ENCODE measurements at places on chromosomes 4 and X.

DNA sequence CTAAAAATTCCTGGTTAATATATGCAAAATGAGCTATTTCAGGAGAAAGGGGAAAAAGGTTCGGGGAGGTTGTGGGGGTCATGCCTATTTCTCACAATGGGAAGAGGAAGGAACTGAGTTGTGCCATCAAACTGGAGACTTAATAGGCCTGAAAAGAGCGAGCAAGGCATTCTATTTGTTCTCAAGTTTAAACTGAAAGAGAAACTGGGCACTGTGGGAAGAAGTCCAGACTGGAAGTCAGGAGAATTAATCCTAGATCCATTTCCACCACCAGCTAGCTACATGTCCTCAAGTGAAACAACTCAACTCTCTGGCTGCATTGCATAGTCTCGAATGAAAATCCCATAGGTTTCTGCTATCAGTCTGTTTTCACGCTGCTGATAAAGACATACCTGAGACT is 50.6 kb downstream of the PPARGC1A start:
- no peak for DNase-seq

GRCh38 chrX:150772150-150772970 is 79.2 kb downstream of the MTMR1 start:
- DNase-seq = peak; percentile 60

DNA sequence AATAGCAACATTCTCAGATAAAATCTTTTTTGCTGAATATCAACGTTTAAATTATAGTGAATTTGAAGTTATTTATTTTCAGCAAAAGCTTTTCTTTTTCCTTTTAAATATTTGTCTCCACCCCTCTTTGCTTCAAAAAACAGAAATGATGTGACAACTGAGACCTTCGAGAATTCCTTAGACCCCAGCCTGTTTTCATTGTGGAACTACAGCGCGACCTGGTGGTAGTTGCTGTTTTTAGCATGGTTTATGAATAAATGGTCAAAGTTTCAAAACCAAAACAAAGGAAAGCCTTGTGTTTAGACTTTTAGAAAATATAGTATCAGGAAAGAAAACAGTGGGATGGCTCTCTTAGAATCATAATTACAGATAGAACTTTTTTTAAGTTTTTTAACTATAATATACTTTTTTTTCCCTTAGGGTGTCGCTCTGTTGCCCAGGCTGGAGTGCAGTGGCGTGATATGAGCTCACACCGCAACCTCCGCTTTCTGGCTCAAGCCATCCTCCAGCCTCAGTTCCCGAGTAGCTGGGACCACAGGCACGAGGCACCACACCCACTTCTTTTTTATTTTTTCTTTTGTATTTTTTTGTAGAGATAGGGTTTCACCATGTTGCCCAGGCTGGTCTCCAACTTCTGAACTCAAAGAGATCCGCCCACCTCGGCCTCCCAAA is 26.8 kb upstream of the TMEM184C start:
- DNase-seq = peak; percentile 12

DNA sequence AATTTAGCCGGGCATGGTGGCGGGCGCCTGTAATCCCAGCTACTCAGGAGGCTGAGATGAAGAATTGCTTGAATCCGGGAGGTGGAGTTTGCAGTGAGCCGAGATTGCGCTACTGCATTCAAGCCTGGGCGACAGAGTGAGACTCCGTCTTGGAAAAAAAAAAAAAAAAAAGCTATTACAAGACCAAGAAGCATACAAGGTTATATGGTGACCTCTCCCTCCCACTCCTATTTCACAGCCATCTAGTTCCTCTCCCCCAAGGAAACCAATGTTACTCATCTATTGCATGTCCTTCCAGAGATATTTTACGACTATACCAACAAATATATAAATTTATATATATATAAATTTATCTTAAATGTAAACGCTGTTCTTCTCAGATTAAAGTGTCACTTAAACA is 3.2 kb downstream of the SLC9A7 start:
- no peak for DNase-seq

GRCh38 chr4:47651231-47651630 is 166.2 kb downstream of the ATP10D start:
- no peak for DNase-seq

- DNase-seq = no peak
Observed at GRCh38 chrX:124518885-124519284, 172.5 kb downstream of the SH2D1A start.

- DNase-seq = no peak
Observed at GRCh38 chr4:145694929-145695328, 15.0 kb downstream of the C4orf51 start.

DNA sequence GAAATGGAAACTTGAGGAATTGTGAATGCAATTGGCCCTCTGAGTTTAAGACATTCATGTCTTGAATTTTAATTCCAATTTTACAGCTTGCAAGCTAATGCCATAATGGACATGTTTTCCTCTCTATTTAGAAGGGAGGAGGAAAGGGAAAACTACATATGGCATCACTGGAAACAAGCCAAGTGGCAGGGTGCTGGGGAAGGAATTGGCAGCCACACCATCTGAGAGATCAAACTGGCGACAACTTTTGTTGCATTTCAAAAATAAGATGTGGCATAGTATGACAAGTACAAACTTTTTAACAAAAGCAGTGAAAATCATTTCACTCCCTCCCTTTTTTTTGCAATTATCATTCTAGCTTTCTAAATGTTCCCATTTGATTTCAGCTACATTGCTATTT is 615.6 kb downstream of the CENPC start:
- no peak for DNase-seq

DNA sequence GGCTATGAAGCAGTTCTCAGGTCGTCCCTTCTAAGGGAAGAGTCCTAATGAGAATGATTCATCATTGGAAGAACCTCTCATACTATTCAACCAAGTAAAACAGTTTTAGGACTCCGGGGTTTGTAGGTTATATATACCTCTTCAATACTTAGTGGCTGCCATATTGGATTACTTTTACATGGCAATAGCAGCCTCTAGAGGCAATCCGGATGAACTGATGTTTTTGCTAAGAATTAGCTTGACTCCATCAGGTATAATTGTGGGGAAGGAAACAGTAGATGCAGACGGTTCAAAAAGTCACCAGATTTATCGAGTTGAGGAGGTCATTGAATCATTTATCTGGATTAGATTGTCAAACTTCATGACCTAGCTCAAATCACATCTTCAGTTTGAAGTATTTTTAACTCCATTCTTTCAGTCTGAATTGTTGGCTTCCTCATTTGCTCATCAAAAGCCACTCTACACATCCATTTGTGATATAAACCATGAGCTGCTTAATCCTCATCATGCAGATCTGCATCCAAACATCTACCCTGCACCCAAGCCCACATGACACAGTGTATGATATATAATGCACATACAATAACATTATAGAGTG is 28.4 kb downstream of the GUCY1B1 start:
- DNase-seq = no peak

DNA sequence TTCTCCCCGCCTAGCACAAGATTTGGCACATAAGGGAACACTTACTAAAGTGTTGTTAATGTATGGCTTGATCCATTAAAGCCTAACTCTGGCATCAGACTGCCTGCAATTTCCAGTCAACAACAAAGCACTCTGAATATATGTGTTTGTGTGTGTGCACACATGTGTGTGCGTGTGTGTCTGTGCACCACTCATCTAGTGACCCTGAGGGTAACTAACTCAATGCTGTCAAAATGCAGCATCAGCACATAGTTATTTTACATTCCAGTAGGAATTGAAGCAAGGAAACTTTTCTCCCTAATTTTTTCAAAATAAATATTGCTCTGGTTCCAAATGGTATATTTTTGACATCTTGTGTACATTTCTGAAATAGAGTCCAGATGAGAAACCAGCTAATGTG is 94.4 kb downstream of the SHROOM4 start:
- DNase-seq = no peak

- DNase-seq = no peak
Observed at GRCh38 chrX:118729042-118729652, 1.7 kb downstream of the IL13RA1 start.

DNA sequence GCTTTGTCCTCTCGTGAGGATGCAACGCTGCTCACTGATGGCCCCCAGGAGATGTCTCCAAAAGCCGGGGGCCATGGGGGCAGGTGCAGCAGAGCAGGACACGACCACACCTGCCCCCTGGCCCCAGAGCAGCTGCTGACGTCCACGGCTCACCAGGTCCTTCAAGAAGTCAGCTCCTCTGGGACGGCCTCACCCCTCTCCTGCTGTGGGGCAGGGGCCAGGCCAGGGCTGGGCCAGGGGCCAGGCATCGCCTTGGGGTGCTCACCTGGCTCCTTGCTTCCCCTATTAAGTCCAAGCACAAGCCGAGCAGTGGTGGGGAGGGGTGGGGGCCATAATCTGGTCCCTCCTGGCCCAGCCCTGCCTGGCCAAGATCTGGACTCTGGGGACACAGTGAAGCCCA is 28.6 kb upstream of the MXD4 start:
- no peak for DNase-seq

DNA sequence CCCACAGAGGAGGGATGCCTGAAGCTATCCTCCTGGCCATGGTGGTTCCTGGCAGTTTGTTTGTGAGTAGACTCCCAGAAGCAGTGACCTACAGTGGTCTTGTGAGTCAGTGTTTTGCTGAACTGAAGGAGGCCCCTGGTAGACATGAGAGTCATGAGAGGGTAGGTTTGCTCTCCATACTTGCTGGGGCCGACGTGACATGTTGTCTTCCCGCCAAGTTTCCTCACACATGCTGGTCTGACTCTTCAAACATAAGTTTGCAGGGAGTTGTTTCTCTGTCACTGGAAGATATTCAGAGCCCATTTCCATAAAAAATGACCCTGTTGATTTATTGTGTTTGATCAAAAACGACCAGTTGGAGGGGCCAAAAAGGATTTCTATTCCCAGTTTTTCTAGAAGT is 131.1 kb upstream of the SCML1 start:
- no peak for DNase-seq

GRCh38 chrX:150616863-150617198 is 48.4 kb downstream of the MTM1 start:
- no peak for DNase-seq

DNA sequence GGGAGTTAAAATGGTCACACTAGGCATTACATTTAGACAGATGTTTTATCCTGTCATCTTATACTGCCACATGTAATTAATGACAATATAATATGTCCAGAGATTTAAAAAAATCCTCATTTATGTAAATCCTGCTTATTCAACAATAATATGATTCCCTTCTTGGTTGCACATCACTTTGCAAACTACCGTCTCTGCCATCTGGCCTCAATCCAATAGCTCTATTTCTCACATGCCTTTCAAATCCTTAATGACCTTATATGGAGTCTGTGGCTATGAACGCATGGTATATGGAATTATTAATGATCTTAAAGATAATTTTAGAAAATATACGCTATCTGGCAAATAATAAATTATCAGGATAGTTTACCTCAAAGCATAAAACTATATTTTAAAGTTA is 144.5 kb downstream of the NPNT start:
- DNase-seq = no peak

- no peak for DNase-seq
Observed at GRCh38 chr4:80033581-80033980, 39.4 kb downstream of the ANTXR2 start.

GRCh38 chr4:76799718-76800117 is 98.2 kb downstream of the SOWAHB start:
- no peak for DNase-seq

DNA sequence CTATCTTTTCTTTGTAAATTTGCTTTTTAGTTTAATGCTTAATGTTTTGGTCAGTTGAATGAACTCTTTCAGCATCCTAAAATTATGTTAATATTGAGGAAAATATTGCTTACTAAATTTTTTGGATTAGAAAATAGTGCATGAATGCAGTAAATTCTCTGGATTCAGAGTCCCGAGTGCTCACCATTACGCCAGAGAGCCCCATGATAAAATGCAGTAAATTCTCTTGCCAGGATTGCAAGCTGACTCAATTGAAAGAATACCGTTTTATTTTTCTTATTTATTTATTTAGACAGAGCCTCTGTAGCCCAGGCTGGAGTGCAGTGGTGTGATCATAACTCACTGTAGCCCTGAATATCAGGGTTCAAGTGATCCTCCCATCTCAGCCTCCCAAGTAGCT is 60.9 kb upstream of the ENPEP start:
- no peak for DNase-seq

- DNase-seq = no peak
Observed at GRCh38 chr4:34649716-34650115, 1594.6 kb downstream of the ARAP2 start.

- DNase-seq = no peak
Observed at GRCh38 chr4:165472943-165473676, 94.3 kb downstream of the CPE start.

DNA sequence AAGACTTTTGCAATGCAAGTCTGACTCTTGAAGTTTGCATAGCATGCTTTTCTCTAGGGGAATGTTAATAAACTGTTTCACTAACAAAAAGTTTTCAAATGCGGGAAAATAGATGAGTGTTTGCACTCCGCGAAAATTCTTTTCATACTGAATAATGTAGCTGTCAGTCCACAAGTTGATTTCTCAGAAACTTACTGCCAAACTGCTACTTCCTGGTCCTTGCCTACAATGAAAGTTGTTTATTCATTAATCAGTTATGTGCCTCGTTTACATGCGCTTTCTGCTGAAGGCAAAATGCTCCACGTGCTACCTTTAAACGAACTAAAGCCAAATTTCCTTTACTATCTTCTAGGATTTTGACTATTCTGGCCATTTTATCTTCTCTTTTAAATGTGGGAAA is 166.2 kb downstream of the MAGEB17 start:
- no peak for DNase-seq

- no peak for DNase-seq
Observed at GRCh38 chrX:97326456-97326855, 442.7 kb downstream of the RPA4 start.

GRCh38 chrX:115173181-115173580 is 16.0 kb upstream of the RBMXL3 start:
- DNase-seq = no peak

GRCh38 chr4:85084371-85085094 is 118.0 kb upstream of the WDFY3 start:
- peak; percentile 5 for DNase-seq

DNA sequence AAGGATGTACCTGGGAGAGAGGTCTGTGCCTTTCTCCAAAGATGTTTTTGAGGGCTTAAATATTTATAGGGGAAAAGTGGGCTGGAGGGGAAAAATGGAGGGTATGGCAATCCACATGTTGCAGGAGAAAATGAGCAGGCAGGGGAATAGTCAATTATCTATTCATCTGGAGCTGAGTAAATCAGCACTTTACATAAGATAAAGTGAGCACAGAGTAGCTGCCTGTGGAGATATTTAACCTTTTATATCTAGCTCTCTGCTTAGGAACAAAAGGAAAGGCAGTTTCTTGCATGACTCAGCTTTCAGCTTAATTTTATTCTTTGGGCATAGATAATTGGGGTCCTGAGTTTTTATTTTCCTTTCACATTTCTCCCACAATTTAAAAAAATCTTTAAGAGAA is 93.6 kb upstream of the NPY2R start:
- no peak for DNase-seq

DNA sequence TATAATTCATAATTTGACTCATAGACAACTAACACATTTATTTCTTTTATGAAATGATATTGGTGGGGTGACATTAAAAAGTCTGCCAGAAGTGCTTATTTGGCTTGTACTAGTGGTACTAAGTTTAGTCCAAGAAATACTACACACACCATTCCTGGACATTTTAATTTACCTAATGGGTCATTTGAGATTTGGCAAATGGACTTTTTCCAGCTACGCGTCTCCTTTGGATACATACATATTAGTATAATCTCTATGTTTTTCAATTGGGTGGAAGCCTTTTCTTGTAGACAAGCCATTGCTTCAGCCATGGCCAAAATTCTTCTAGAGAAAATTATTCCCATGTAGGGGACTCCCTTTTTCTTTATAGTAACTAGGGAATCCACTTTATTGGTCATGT is 968.5 kb downstream of the C4orf33 start:
- no peak for DNase-seq
